H1 (cell line): ENCODE measurements at places on chromosomes 6 and 20. TPM values are rescaled to one million over a fixed set of nuclear protein-coding genes. Genes with fewer than 3 reads are reported as not detected.

DNA sequence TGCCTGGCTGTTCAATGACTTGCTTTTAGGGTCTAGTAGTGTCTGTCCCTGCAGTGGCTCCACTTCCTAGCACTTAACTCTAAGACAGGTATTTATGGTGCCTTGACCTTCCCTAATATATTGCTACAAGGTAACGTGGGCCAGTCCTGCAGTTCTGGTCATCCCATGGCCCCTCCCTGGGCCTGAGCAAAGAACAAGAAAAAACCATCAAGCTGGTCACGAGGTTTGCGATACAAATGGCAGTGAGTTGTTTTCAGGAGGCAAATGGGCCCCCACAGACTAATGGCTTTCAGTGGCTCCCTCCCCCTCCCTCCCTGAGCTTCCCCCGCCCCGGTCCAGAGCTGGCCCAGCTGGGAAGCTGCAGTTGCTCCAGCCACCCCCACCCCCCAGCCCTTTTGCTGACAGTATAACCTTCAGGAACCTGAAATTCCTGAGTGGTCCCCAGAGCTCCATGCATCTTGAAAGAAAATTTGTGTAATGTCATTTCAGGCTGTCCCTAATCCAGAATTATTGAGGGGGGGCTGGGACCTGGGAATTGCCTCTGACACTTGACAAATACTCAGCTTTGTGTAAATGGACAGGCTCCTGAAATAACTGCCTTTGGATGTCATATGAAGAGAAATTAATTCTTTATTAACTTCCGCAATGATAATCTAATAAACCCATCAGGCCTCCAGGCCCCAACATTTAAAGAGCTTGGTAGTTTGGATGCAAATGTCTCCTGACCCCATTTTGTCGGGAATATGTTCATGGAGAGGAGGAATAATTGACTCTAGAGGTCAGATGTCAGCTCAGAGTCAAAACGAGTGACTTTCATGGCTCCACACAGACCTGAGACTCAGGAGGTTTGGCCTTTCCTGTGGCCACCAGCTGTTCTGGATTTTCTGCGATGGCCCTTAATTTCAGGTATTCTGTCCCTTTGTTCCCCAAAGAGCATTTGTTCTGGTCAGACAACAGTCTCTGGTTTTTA is 153.2 kb upstream of the TOP1 start:
- H3K36me3 ChIP-seq: no peaks in the 10 kb centered on the region
- H3K27ac ChIP-seq: no peak overlapping the region
- no peak for DNase-seq
- H3K27me3 ChIP-seq: no peaks in the 10 kb centered on the region

DNA sequence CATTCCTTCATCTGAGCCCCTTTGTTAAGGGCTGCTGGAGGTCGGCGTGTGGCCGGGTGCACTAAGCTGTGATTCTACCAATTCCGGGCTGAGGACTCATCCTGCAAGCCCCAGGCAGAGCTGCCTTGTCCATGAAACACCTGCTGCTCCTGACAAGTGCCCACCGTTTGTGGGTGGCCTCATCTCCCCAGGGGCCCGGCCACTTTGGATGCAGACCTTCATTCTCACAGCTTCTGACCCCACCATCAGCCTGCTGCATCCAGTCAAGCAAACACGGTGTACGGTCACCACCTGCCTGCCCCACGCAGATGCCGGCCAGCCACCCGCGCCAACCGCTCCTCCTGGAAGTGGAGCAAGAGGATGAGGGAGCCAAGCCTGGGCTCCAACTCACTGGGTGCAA is 382.7 kb downstream of the THBS2 start:
- no peaks in the 10 kb centered on the region for H3K36me3 ChIP-seq
- no peaks in the 10 kb centered on the region for H3K4me1 ChIP-seq
- H3K27me3 ChIP-seq: no peaks in the 10 kb centered on the region
- H3K27ac ChIP-seq: no peak overlapping the region
- H3K4me3 ChIP-seq: no peak overlapping the region

The TDP2 gene
- 51.6 and 52.6 TPM in 2 replicates for total RNA-seq

The C6orf118 gene
- total RNA-seq: 0.40 and 0.58 TPM in 2 replicates

DNA sequence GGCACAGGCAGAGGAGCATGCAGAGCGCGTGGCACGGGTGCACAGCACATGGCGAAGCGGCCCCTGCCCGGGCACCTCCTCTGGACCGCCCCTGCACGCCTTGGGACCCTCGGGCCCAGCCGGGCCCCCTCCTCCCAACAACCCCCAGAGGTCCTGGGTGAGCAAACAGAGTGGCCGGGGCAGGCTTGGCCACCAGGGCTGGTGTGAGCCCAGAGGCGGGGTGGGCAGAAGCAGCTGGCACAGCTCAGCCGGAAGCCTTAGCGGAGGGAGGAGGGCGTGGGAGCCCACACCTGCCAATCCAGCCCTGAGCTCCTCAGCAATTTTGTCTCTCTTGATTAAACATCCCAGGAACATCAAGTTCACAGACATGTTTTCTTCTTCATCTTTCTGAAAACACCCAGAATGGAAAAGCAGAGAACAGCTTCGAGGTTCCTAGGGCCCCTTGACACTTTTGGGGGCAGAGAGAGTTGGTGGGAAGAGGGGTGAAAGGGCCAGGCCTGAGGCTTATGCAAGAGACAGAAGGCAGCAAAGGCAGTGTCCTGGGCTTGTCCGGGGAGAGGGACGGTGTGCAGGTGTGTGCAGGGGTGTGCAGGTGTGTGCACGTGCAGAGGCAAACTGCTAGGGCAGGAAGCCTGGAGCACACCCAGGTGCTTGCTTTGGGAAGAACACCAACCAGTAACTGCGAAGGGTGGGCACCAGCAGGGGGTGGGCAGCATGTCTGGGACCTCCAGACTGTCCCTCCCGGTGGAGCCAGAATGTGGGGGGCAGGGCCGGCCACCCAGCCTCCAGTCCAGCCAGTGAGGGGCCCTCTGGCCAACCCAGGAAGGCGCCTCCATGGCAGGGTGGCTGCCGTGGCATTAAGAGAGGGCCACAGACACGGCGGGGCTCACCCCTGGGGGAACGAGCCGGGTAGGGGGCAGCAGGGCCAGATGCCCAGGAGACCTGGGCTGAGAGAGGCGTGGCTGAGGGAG is 4.8 kb downstream of the HRH3 start:
- peaks cover 21% of the 10 kb centered on the region; the same call in 1 of the 2 replicates for H3K27me3 ChIP-seq
- H3K27ac ChIP-seq: no peak overlapping the region
- no peak for DNase-seq

DNA sequence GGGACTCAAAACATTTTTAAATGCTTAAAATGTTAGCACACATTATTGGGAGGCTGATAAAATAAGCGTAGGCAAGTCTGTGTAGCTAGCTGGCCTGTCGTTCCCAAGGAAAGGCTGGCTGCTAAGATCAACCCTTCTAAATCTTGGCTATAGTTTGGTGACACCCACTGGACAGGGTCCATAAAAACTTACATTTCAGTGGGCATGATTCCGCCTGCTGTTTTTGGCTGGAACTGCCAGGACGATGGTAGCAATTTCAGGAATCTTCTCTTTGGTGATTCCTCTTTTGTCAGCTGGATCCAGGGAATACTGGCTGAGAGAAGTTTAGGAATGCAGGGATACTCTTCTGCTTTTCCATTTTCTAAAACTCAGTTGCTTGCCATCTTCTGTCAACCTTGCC is 162.2 kb downstream of the NKAIN2 start:
- H3K27ac ChIP-seq: no peak overlapping the region
- H3K4me1 ChIP-seq: no peaks in the 10 kb centered on the region
- peak; percentile 44 for DNase-seq
- no peaks in the 10 kb centered on the region for H3K36me3 ChIP-seq
- no peak overlapping the region for H3K4me3 ChIP-seq

- no peaks in the 10 kb centered on the region; the same call in 1 of the 2 replicates for H3K36me3 ChIP-seq
- no peaks in the 10 kb centered on the region for H3K27me3 ChIP-seq
- no peaks in the 10 kb centered on the region; the same call in 1 of the 2 replicates for H3K4me1 ChIP-seq
- peak overlapping the region; percentile 93 for H3K27ac ChIP-seq
- H3K4me3 ChIP-seq: peak overlapping the region; percentile 98
Observed at GRCh38 chr6:26199057-26199772, 112.0 kb downstream of the HFE start.

The FERMT1 gene
- 16.5 and 17.8 TPM in 2 replicates for total RNA-seq

DNA sequence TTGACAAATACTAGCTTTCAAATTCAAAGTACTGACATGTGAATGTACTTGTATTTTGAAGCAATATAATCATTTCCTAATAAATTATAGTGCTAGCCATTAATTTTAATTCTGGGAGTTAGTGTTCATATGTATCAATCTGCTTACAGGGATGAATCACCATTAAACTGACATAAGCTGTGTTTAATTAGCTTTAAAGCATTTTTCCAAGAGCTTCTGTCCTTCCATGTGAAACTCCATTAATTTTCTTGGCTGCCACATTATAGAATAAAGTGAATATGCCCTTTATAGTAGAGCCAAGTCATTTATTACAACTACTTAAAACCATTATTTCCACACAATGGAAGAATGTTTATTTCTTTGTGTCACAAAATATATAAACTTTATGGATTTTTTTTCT is 150.8 kb downstream of the COL21A1 start:
- H3K27me3 ChIP-seq: no peaks in the 10 kb centered on the region
- no peaks in the 10 kb centered on the region for H3K36me3 ChIP-seq
- H3K4me1 ChIP-seq: no peaks in the 10 kb centered on the region; the same call in 1 of the 2 replicates
- DNase-seq: no peak

GRCh38 chr20:54063992-54064676 is 6.3 kb downstream of the BCAS1 start:
- no peak overlapping the region for H3K27ac ChIP-seq
- no peaks in the 10 kb centered on the region for H3K27me3 ChIP-seq
- DNase-seq: no peak
- H3K4me3 ChIP-seq: no peak overlapping the region
- peaks cover 1% of the 10 kb centered on the region for H3K4me1 ChIP-seq

GRCh38 chr6:132527791-132528190 is 10.3 kb upstream of the TAAR9 start:
- DNase-seq: no peak
- peaks cover 2% of the 10 kb centered on the region; the same call in 1 of the 2 replicates for H3K4me1 ChIP-seq
- no peak overlapping the region for H3K4me3 ChIP-seq
- no peak overlapping the region for H3K27ac ChIP-seq
- no peaks in the 10 kb centered on the region for H3K27me3 ChIP-seq

DNA sequence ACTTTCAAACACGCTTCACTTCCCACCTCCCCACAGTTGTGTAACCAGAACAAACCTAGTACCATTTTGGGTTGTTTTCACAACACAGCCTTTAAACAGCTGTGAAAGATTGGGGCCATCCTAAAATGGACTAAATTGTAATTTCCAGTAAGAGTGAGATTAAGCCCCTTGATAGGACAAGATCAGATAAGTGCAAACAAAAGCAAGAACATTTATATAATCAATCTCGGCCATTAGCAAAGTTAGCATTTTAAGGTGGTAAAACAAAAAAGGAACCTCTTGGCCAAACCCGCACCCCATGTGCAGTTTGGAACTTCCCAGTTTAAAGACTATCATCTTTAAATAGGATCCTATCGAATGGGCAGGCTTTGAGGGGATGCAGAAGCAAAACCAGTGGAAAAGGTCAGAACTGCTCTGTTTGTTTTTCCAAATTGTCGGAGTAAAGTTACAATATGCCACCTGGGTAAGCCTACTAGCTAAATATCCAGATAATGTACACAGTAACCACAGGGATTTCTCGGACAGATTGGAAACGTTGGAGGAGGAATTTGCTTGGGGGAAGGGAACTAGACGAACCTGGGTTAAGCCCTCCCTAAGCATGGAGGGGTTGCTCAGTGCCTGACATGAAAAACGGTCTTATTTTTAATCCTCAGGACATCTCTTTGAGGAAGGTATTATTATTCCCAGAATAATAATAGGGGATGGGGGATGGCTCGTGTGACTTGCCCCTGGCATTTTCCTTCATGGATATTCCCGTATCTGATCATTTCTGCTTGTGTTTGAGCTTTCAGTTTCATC is 159.8 kb upstream of the SALL4 start:
- H3K36me3 ChIP-seq: no peaks in the 10 kb centered on the region
- peaks cover 20% of the 10 kb centered on the region; the same call in 1 of the 2 replicates for H3K4me1 ChIP-seq
- no peak overlapping the region for H3K4me3 ChIP-seq
- no peak for DNase-seq

The LAMA5 gene
- 210 and 225 TPM in 2 replicates for total RNA-seq

DNA sequence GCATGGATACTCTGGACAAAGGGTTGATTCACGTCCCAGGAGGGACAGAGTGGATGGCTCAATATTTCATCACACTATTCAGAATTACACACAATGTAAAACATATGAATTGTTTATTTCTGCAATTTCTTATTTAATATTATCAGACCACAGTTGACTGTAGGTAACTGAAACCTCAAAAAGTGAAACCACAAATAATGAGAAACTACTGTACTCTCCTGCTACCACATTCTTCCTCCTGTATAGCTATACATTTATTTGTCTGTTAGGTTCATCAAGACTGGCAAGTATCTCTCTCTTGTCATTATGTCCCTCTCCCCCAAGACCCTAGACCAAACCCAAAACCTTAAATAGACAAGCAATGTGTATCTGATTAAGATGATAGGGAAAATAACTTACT is 60.0 kb downstream of the SYCP2 start:
- no peaks in the 10 kb centered on the region; the same call in 1 of the 2 replicates for H3K27me3 ChIP-seq
- H3K36me3 ChIP-seq: no peaks in the 10 kb centered on the region
- no peaks in the 10 kb centered on the region for H3K4me1 ChIP-seq

DNA sequence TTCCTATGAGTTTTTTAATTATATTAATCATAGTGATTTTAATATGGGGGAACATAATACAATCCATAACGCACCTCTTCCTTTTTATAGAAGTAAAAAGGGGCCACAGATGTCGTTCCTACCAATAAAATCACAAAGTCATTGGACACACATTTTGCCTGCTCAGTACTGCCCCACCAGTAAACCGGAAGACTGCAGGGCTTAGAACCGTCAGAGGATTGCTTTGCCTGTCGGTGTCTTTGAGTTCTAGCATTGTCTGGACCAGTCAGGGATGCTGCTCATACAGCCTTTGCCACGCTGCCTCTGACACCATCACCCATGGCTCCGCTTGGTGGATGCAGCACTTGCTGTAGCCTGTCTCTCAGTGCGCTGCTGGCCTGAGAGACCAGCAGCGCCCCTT is 853.6 kb downstream of the C6orf118 start:
- H3K4me3 ChIP-seq: no peak overlapping the region
- H3K27ac ChIP-seq: no peak overlapping the region
- no peaks in the 10 kb centered on the region for H3K36me3 ChIP-seq
- no peaks in the 10 kb centered on the region for H3K4me1 ChIP-seq
- H3K27me3 ChIP-seq: no peaks in the 10 kb centered on the region

GRCh38 chr20:29306390-29307072 is 1950.9 kb upstream of the DEFB115 start:
- H3K36me3 ChIP-seq: no peaks in the 10 kb centered on the region
- no peak for DNase-seq
- no peak overlapping the region for H3K4me3 ChIP-seq
- H3K27ac ChIP-seq: no peak overlapping the region
- H3K27me3 ChIP-seq: no peaks in the 10 kb centered on the region
- no peaks in the 10 kb centered on the region for H3K4me1 ChIP-seq

The VNN1 gene
- not detected in 2 replicates for total RNA-seq

The HRH3 gene
- total RNA-seq: 4.4 and 4.5 TPM in 2 replicates
